ENCODE measurements at places on chromosomes 12 and 14. TPM values are rescaled to one million over a fixed set of nuclear protein-coding genes. Genes with fewer than 3 reads are reported as not detected.

Gene ZBTB42
- 3.5 TPM for total RNA-seq

Gene ADCY6
- 16.4 TPM for total RNA-seq

Gene GRIP1
- 4.9 TPM for total RNA-seq

Gene RHOJ
- not detected for total RNA-seq

Gene CLEC14A
- not detected for total RNA-seq

Gene GLI1
- 9.3 TPM for total RNA-seq

Gene CCDC177
- total RNA-seq = 0.02 TPM

Gene ARHGEF40
- 15.3 TPM for total RNA-seq

Gene TGM1
- total RNA-seq = 1.3 TPM

Gene ANO2
- not detected for total RNA-seq

Gene LETMD1
- 27.6 TPM for total RNA-seq

All from A549 treated with CORT108297 at 1 μM for 4 hours (cell line).